ENCODE measurements at places on chromosomes 11 and 22.
A peak's percentile ranks its signal among the peaks of the same experiment; 100 is the strongest.

GRCh38 chr11:85886089-85887056, 31.2 kb downstream of the CCDC83 start:
- DNase-seq = no peak

DNA sequence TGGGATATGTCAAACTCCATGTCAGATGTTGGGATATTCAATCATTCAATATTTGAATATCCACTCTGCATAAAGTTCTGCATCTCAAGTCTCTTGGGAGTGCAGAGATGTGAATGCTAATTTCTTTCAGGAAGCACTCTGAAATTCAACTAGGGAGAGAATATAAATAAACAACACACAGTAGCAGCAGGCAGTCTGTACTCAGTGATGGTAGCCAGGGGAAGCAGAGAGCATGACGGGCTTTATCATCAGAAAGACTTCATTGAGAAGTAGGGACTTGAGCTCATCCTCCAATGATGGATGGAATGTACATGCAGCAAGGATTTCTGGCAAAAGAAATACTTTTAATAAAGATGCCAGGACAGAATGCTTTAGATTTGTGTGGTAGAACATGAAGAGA, 9.8 kb upstream of the TEAD1 start:
- no peak for DNase-seq

GRCh38 chr11:105189581-105189980, 50.0 kb upstream of the CARD18 start:
- no peak for DNase-seq

GRCh38 chr22:25923914-25924313, 181.9 kb downstream of the MYO18B start:
- DNase-seq = peak; percentile 55

- peak; percentile 35 for DNase-seq
Measured at GRCh38 chr11:126115127-126115495, 52.4 kb upstream of the CDON start.

DNA sequence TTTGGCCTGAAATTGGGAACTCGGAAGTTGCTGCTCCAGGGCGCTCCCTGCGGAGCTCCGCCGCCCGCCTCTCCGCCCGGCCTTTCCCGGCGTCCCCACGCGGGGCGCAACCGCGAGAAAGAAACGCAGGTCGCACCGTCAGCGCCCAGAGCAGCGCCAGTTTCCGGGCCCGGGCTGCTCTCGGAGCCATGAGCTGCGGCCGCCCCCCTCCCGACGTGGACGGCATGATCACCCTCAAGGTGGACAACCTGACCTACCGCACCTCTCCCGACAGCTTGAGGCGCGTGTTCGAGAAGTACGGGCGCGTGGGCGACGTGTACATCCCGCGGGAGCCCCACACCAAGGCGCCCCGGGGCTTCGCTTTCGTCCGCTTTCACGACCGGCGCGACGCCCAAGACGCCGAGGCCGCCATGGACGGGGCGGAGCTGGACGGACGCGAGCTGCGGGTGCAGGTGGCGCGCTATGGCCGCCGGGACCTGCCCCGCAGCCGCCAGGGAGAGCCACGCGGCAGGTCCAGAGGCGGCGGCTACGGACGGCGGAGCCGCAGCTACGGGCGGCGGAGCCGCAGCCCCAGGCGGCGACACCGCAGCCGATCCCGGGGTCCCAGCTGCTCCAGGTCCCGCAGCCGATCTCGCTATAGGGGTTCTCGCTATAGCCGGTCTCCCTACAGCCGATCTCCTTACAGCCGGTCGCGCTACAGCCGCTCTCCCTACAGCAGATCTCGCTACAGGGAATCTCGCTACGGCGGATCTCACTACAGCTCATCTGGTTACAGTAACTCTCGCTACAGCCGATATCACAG, 521 bp downstream of the SRSF8 start:
- DNase-seq = peak; percentile 93

- DNase-seq = no peak
Measured at GRCh38 chr11:61756147-61756451, 3.7 kb downstream of the MYRF start.

GRCh38 chr11:80727315-80727714, 1286.5 kb upstream of the TENM4 start:
- DNase-seq = no peak

DNA sequence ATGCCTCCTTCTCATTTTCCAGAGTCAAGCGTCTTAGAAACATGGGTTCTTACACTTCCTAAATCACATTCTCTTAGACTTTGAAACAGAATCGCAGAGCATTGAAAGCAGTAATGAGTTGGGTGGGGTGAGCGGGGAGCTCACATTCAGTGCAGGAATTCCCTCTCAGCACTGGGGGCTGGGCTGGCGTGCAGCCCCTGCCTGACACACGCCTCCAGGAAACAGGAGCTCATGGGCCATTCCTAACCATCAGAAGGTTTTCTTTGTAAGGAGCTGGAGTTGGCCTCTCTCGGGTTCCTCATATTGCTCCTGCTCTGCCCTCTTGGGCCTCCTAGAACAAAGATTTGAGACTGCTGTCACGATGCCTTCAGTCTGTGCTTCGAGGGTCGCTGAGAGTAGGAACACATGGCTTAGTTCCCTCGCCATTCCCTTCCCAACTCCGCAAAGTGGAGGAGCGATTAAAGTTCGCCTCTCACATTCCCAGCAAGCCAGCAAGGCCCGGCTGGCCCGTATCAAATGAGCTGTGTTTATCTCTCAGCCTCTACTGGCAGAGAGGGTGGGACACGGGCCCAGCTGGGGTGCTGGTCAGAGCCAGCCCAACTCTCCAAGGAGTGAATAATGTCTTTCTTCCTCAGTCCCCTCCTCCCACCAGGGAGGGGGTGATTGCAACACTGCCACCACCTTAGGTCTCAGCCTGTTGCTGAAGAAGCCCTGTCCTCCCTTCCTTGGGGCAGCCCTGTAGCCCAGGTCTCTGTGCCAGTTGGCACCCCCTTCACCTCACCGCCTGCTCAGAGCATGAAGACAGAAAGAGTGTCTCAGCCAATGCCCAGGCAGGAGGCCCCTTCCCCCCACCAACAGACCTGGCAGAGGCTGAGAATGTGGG, 10.4 kb downstream of the CHRDL2 start:
- DNase-seq = peak; percentile 36

DNA sequence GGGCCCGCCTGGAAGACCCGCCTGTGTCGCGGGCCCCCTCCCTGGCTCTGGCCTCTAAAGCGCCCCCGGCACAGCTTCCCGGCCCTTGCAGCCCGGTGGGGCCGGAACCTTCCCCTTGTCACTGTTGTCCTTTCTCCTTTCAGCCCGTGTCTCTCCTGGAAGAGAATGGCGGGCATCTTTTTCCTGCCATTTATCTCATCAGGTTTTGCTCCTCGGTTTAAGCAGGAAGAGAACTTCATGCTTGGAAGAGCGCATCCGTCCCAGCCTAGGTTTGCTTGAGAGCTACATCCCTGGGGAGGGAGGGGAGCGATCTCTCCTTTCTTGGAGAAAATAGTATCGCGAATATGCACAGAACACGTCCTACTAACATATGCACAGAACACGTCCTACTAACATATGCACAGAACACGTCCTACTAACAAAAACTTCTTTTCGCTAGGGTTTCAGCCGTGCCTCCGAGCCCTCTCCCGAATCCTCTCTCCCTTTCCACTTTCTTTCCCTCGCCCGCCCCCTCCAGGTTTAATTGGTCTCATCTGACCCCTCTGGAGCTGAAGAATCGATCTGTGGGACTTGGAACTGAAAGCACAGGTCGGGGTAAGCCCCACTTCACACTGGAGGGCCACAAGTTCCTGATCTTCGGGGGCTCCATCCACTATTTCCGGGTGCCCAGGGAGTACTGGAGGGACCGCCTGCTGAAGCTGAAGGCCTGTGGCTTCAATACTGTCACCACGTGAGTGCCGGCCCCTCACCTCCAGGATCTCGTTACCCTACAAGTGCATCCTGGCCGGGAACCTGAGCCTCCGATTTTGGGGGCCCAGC, 1.2 kb downstream of the GLB1L3 start:
- peak; percentile 67 for DNase-seq

- DNase-seq = no peak
Measured at GRCh38 chr22:26323013-26323412, 106.0 kb upstream of the ASPHD2 start.

DNA sequence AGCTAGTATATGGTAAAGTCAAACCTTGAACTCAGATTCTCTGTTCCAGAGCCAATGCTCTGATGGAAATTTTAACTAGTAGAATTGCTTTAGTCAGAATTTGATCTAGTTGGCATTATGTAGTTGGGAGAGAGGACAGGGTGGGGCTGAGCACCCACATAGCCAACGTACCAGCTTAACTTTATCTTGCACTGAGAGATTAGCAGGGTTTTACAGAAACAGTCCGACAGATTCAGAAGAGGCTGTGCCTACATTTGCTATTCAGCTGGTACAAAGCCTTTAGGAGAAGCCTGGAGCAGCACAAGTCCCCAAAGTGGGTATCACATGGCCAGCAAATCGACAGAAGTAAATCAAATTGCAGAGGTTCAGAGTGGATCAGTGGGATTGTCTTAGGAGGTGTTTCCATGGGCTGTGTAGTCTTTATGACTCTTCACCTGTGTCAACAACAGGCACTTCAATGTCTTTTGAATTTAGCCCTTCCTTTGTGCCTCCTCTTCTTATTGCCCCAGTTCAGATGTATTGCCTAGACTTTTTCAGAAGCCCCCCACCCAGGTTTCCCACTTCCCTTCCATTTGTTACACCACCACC, 7.3 kb upstream of the CSRP3 start:
- no peak for DNase-seq

DNA sequence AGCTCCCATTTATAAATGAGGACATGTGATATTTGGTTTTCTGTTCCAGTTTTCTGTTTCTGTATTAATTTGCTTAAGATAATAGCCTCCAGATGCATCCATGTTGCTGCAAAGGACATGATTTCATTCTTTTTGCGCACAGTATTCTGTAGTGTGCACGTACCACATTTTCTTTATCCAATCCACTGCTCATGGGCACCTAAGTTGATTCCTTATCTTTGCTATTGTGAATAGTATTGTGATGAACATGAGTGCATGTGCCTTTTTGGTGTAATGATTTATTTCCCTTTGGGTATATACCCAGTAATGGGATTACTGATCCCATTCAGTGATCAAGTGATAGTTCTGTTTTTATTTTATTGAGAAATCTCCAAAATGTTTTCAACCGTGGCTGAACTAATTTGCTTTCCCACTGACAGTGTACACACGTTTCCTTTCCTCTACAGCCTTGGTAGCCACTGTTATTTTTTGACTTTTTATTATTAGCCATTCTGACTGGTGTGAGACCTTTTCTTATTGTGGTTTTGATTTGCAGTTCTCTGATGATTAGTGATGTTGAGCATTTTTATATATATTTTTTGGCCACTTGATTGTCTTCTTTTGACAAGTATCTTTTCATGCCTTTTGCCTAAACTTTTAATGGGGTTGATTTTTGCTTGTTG, 226.0 kb upstream of the ANO3 start:
- no peak for DNase-seq

DNA sequence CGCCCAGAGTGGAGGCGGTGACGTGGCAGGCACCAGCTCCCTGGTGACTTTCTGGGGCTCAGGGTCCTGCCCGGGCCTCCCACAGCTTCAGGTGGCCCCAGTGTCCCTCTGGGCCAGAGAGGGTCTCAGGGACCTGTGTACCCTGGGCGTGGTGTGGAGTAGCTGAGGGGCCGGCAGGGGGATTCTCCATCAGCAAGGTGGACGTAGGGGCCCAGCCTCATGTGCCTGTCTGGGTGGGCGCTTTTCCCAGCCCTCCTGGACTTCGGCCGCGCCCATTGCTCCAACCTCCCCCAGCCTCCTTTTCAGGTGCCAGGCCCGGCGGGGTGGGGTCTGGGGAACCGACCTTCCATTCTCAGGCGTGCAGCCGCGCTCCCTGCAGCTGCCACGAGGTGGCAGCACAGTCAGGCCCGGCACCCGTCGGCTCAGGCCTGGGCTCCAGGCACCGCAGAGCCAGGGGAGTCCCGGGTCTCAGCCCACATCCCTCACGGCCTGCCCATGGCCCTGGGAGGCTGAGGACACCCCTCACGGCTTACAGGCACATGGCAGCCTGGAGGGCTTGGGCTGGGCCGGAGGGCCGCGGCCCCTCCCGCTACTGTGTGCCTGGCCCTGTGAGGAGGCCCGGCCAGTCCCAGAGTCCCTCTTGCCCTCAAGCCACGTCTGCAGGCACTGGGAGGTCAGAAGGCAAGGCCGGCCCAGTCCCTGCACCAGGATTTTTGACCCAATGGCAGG, 19.9 kb upstream of the MUC5B start:
- DNase-seq = peak; percentile 85

- DNase-seq = no peak
Measured at GRCh38 chr22:22984967-22985366, 85.4 kb upstream of the GNAZ start.

DNA sequence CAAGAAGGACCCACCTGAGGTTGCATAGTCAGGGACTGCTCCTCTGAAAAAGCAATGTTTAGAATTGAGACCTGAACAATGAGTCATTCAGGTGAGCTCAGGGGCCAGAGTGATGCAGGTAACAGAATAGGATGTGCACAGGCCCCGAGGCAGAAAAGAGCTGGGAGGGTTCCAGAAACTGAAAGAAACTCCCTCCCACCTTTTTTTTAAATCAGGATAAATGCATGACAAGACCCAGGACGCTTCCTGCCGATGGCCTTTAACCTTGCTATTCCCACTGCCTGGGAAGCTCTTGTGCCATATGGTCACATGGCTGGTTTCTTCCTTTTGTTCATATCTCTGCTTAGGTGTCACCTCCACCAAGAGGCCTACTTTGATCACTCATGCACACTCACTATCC, 214.2 kb upstream of the ZBED5 start:
- DNase-seq = peak; percentile 12

DNA sequence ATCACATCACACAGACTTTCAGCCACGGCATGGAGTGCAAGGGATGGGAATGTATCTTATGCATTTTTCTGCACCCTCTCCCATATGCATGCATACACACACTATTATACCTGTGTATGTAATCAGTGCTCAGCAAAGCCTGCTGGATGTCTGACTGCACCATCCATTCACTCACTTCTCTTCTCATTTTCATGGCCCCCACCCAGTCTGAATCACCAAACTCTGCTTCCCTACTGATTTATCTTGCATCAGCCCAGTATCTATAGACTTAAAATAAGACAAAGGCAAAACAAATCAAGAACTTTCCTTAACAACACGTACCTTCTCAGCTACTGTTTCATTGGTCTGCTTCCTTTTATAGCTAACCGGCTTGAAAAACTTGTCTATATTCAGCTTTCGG, 21.6 kb downstream of the DBX1 start:
- DNase-seq = no peak

GRCh38 chr22:21603973-21604372, 25.8 kb downstream of the YDJC start:
- no peak for DNase-seq

DNA sequence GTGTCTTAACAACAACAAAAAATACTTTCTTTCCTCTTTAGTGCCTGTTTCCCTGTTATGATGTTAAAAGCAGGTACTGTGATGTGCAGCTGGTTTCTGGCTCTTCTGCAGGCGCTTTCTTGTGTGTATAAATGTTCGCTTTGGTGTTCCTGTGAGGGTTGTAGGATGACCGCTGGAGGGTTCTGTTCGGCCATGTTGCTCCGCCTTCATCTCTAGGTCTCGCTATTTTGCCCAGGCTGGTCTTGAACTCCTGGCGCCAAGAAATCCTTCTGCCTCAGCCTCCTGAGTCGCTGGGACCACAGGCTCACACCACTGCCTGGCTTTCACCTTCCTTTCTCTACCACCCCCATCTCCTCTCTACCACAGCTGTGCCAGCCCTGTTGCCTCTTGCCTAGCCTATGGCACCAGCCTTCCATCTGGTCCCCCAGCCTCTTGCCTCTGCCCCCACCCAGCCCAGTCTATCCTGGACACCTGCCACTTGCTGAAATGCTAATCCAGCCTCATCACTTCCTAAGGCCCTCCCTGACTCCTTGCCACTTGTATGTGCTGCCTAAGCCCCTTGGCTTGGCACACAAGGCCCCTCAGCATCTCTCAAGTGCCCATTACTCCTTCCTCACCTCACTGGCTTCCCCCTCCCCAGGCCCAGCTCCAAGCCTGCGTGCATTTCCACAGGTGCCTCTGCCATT, 5.5 kb downstream of the LRRC74B start:
- DNase-seq = no peak

- DNase-seq = peak; percentile 86
Measured at GRCh38 chr11:47766509-47767227, 473 bp downstream of the FNBP4 start.

Data from eye (tissue), 1 donor.